ENCODE measurements at places on chromosomes 13 and 19.

- DNase-seq: no peak
Observed at GRCh38 chr13:113404723-113405471, 41.0 kb upstream of the GRTP1 start.

- DNase-seq: no peak
Observed at GRCh38 chr13:35906636-35907035, 224.5 kb downstream of the DCLK1 start.

DNA sequence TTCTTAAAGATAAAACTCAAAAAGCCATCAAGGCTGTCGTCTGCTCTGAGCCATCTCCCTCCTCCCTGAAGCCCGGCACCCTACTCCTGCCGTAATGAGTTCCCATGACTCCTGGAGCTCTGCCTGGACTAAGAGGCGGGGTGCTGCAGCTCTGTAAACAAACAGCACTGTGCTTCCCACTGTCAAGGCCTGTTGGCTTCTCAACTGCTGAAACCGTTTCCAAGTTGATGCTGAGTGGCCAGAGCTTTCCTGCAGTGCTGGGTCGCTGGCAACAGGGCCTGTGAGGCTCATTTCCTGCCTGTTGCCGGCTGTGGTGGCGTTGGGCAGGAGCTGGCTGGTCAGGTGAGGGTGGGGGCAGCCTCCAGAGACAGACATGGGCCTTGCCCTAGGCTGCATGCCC lies 26.7 kb upstream of the ISYNA1 start:
- DNase-seq: no peak

- DNase-seq: no peak
Observed at GRCh38 chr19:15115080-15115479, 7.9 kb downstream of the SYDE1 start.

GRCh38 chr13:31311921-31312320 lies 112.1 kb downstream of the B3GLCT start:
- no peak for DNase-seq

GRCh38 chr19:35868172-35868822 lies at the start of gene APLP1:
Gene APLP1 (plus strand): TSS chr19:35868574. CDS start chr19:35868637, 63 bp downstream.
- DNase-seq: peak; percentile 86
